M059J (cell line): ENCODE measurements at places on chromosomes 5 and 9. TPM values are rescaled to one million over a fixed set of nuclear protein-coding genes. Genes with fewer than 3 reads are reported as not detected.

DNA sequence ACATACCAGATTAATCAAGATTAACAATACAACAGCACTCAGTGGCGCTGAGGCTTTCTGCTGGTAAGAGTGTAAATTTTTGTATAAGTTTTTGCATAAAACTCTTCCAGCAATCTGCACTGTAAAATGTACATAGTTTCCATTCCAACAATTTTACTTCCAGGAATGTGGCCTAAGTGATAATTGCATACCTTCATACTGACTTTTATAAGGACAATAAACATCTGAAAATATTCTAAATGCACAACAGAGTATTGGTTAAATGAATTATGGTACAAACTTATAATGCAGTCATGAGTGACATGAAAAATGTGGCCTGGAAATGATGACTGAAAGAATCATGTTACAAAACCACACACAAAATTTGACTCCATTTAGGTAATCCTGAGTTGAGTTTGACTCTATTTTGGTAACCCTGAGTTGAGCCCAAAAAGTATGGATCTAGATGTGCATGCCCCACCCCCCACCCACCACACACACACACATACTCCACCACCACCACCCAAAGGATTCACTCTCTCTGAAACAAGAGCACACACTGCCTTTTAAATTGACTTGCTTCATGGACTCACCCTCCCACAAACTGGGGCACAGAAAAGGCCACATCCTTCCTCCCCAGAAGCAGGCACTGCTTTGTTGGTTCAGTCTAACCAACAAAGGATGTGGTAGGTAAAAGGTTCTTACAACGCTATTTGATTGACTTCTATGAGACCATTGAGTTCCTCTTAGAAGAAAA lies 137.6 kb downstream of the SUSD1 start:
- DNase-seq, result peak; percentile 84

Gene ITGA2
- 24.6 and 30.1 TPM in 2 replicates for total RNA-seq

Gene ZFP2
- total RNA-seq, result not detected in 2 replicates

GRCh38 chr5:107199756-107200155 lies 471.0 kb downstream of the EFNA5 start:
- no peak for DNase-seq

GRCh38 chr5:37316027-37316426 lies 54.9 kb downstream of the NUP155 start:
- DNase-seq, result no peak

GRCh38 chr5:66972004-66972403 lies 224.6 kb downstream of the CD180 start:
- DNase-seq, result no peak
